Stimulated activated CD4-positive, alpha-beta T cell treated with anti-CD3 and anti-CD28 coated beads, TNF-alpha, amount 100 ng/mL, for 24 hours (primary cell): ENCODE measurements at places on chromosomes 12 and 14.

DNA sequence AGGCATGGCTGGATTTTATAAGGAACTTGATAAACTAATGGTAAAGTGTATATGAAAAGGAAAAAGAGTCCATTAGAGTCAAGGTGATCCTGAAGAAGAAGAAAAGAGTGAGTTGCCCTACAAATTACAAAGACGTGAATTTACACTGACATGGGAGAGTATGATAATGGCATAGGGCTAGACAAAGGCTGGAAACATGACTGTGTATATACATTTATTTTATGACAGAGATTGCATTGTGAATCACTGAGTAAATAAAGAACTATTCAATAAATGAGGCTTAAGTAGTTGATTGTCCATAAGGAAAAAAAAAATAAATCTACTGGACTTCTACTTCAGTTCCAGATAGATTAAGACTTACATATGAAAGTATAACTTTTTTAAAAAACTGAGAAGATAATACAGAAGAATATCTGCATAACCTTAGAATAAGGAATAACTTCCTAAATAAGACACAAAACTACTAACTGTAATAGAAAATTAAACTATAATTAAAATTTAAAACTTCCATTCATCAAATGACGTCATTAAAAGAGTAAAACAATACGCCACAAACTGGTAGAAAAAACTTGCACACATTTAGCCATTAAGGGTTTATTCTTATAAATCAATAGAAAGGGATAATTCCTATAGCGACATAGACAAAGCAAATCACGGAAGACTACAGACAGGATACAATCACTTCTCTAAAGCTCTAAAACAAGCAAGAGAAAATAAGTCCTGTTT, 278.5 kb downstream of the NOVA1 start:
- no peak for DNase-seq

DNA sequence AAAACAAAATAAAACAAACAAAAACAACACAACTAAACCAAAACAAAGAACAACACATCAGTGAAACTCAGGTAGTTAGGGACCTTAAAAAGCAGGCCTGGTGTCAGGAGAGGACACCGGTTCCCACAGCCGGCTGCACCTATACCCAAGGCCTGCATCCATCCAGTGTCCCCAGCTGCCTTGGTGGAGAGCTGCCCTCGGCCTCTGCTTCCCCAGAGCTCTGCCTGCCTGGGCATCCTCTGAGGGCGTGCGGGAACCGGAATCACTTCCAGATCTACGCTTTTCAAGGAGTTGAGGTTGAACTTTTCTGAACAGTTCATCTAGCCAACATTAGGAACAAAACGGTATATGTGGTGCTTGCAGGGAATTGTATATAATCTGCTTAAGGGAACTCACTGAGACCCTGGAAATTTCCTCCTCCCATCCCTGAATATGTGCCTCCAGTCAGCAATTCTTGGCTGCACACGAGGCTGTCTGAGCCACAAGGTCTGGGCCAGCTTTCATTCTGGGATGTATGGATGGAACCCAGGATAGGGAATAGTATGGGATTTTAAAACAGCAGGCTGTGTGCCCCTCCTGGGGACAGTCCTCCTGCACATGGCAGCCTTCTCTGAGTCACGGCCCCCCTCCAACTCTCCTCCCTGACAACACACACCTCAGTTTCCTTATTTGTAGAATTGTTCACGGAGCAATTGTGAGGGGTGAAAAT, 319.0 kb upstream of the RTL1 start:
- DNase-seq, result no peak

DNA sequence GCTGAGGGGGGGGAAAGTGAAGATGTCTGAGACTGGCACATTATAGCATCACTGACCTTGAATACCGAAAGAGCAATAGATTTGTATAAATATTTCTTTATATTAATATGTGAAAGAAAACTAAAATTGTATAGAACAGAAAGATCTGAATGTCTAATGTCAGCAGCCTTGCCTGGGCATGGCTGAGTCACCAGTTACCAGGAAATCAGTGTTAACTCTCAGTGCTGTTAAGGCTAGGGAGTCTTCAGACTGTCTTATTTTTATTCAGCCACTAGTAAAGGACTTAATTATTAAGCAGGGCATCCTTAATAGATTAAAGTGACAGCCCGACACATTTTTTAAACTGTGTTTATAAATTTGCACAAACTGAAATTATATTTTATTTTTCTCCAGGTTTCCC, 122.9 kb upstream of the AEBP2 start:
- no peak for DNase-seq

DNA sequence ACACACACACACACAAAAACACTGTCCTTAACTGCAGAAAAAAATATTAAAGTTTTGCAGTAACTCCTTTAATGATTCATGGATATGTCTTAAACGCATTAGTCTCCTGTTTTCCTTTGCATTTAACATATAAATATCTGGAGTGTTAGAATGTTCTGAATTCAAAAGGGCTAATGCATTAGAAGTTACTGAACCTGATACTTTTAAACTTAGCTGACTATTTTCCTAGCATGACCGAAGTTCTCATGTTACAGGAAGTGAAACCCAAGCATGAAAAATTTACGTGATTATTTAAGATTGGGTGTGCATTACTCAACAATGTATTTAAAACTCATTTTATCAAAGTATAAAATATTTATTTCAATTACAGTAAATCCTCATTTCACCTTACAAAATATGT, 791.2 kb downstream of the FLRT2 start:
- DNase-seq, result no peak
